NCI-H1092 (cell line): ENCODE measurements at places on chromosomes 6 and 20.

DNA sequence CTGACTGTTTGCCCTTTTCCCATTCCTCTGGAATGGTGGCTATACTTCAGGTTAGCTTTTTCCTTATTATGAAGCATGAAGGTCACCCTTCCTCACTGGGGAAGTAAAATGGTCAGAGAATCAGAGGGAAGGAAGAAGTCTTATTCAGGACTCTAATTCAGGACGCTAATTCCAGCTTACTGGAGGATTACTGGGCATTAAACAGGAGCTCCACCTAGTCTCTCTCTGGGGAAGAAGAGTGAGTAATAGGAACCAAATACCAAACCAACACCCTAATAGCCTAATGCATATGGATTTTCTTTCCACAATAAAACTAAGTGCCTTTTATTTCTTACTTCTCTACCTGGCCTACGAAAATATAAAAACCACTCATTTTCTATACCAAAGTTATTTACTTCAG is 10.1 kb downstream of the CRISP1 start:
- DNase-seq = no peak

- DNase-seq = no peak
Measured at GRCh38 chr20:44856856-44857448, 28.6 kb upstream of the YWHAB start.

GRCh38 chr6:113508249-113508648 is 348.9 kb upstream of the MARCKS start:
- DNase-seq = no peak

GRCh38 chr6:51963980-51964379 is 123.4 kb downstream of the PKHD1 start:
- DNase-seq = no peak

DNA sequence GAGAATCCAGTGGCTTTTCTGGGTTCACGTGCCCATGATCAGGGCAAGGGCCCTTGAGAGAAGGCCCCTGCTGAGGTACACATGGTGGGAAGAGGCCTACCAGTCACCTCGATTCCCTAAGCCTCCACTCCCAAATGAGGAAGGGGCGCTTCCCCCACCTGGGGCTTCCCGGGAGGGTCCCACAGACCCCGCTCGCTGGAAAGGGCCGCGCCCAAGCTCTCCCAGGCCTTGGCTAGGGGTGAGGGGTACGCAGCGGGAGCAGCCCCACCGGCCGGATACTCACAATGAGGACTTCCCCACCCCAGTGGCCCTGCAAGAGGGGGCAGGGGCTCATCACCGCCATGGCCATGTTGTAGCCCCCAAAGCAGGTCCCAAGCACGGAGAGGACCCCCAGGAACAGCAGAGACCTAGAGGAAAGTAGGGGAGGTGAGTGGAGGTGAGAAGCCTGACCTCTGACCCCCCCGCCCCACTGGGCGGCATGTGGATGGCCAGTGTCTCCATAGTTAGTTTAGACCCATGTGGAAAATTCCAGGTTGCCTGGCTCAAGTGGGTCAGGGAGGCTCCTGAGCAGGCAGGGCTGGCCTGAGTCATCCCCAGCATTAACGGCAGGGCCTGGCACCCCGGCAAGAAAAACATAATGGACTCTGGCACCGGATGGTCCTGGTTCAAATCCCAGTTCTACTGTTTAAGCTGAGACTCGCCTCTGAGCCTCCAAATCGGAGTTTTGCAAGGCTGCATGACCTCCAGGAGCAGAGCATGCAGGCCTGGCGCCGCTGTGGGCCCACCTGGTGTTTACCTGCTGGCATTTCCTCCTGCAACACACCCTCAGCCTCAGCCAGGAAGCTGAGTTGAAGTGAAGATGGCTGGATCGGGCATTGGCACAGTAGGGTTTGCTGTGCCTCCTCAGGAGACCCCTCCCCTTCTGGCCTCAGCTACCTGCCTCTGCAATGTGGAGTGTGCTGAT is 6.6 kb downstream of the SLC52A3 start:
- no peak for DNase-seq
